B cell (primary cell): ENCODE measurements at places on chromosomes 5 and 9.

GRCh38 chr5:74206579-74207550 is 433.7 kb downstream of the ENC1 start:
- no peak for DNase-seq

DNA sequence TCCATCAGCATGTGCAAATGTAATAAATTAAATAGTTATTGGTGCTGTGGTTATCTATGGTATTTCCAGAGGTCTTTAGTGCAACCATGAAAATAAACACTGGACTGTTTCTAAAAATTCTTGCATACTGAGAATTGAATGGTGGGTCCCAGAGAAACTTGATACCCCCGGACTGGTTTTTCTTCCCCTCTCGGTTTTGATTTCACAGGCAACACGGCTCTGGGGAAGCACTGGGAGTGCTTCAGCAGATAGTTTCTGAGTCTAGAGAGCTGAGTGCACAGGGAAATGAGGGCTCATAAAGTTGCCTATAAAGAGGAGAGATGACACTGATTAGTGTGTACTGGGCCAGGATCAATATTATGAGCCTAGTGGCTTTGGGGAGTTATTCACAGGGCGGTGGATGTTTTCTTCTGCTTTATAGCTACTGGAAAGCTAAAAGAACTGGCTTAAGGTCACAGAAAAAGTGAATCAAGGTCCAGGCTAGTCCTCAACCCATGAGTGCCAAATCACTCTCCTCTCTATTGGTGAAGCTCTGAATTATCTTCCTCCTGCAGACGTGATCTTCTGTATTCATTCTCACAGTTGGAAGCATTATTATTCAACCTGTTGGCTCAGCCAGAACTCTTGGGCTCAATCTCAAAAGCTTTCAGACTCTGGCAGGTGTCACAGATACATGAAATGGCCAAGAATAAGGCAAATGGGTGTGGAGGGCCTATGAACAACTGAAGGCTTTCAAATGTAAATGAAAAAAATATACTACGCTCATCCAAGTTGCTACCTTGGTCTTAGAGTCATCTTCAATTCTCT is 170.2 kb upstream of the HMHB1 start:
- no peak for DNase-seq

- no peak for DNase-seq
Observed at GRCh38 chr5:173557123-173557903, 59.1 kb downstream of the BOD1 start.

- no peak for DNase-seq
Observed at GRCh38 chr5:6722015-6722414, 8.8 kb downstream of the TENT4A start.

- no peak for DNase-seq
Observed at GRCh38 chr9:91185193-91185886, 176.4 kb downstream of the AUH start.

GRCh38 chr5:59346982-59347381 is 546.5 kb downstream of the PDE4D start:
- no peak for DNase-seq

DNA sequence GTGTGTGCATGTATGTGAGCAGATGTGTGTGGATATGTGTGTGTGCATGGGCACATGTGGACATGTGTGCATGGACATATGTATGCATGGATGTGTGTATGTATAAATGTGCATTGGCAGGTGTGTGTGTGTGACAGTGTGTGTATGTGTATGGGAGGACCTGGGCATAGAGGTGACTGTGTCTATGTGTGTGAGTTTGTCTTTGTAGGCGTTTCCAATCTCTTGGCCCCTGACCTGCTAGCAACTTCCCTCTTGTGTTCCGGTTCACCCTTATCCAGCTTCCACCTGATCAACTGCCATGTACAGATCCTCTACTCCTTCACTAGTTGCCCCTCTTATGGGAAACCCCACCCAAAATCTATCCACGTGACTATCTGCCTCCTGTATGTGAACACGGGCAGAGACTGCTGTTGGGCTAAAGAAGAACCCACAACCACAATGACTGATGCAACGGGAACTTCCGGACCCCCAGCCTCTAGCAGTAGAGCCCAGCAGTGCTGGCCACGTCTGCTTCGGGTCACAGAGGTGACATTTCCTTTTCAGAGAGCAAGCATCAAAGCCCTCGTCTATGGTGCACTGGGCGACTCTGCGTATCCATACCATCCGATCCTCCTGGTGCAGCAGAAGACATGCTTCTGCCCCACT is 24.9 kb upstream of the GADD45G start:
- DNase-seq = no peak

DNA sequence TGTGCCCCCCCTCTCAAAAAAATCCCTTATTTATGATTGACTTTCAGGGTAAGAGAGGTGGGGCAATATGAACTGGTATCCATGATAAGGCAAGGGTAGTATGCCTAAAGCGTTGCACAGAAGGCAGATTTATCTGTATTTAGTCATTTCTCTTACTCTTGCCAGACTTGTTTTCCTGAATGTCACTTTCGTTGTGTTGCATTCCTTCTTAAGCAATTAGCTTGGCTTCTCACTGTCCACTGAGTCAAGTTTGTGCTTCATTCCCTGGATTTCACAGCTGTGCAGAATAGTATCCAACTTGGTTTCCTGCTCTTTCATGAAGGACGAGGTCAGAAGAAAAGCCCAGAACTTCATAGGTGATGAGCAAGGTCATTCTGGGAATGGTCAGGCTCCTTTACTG is 301.5 kb upstream of the ACTBL2 start:
- no peak for DNase-seq

- DNase-seq = no peak
Observed at GRCh38 chr9:29625292-29625731, 2052.0 kb upstream of the C9orf72 start.

GRCh38 chr5:105885266-105885665 is 1785.5 kb downstream of the EFNA5 start:
- DNase-seq = no peak

DNA sequence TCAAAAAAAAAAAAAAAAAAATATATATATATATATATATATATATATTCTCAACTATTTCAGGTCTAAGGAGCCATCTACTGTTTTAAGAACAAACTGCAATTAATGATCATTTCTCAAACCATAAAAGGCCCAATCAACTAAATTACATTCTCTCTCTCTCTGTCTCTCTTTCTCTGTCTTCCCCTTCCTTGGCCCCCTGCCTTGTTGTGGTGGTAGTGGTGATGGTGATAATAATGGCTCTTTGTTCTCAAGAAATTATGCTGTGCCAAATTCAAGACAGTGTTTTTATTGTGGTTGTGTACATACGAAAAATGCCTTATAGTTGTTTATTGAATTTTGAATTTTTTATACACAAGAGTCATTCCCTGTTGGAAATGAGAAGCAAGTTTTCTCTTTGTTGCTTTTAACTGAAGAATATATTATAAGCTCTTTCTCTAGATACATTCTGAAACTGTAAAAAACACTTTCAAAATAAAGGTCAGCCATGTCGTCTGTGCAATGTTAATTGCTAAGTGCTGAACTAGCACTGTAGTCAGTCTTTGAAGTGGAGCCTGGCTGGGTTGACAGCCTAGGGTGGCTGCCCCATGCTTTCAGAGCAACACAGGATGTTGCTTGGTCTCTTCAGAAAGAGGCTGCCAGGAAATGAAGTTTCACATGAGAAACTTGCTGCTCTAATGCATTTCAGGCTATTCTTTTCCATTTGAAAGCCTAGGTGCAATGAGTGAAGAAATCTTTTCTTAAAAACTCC is 96.0 kb downstream of the HINT1 start:
- DNase-seq = peak; percentile 20

DNA sequence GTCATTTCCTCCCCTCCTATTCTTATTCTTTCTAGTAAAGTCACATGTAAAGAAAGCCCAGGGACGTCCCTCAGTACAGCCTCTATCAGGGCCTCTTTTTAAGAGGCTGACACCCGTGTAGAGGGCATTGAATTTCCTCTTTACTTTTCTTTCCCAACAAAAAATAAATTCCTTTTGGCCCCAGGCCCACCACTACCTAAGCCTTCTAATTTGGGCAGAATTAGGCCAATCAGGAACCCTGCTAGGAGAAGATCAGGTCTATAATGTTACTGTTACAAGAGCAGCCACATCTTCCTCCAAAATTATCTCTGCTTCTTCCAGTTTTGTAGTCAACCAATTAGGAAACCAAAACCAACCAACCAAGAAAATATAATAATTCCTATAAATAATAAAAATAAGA is 189.6 kb upstream of the NREP start:
- no peak for DNase-seq

DNA sequence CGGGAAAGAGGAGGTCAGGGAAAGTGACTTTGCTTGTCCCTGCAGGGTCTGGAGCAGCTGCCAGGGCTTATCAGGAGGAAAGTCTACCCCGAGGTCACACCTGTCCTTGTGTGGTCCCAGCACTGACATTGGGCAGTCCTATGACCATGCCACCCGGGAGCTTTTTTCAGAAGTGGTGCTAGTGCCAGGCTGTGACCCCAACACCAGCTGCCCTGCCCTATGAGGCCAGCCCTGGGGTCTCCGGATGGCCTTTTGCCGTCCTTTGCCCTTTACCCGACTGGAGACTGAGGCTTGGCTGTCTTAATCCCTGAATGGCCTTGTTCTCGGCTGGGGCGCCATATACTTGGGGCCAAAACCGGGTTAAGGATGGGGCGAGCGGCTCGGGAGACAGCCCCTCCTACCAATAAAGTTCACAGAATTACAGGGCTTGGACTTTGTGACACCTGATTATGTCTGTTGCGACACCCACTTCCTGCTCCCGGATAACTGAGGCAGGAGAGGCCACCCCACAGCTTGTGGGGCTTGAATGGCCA is 22.2 kb upstream of the SLC9A3 start:
- no peak for DNase-seq

DNA sequence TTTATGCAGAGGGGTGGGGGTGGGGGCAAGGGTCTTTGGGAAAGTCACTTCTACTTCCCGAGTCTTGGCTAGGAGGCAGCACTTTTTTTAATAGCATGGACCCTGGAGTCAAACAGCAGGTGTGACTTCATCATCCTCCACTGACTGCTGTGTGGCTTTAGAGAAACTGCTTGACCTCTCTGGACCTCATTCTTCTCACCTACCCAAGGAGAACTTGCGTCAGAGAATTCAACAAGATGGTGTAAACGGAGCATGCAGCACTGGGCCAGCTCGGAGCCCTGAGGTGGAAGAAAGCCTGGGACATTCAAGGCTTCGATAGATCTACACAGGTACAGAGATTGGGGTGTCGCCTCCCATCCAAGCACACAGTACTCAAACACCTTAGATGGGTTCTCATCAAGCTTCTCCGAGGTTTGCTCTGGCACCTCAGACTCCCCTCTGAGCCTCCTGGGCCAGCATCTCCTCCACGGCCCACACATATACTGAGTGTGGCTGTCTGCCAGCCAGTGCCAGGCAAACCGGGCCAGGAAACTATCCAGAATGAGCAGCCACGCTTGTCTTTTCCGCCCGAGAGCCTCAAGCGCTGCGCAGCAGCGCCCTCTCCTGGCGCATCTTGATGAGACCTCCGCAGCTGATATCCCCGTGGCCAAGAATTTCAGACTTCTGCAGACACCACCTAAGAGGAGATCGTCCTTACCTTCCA is 4.6 kb upstream of the SLC25A48 start:
- DNase-seq = no peak

- DNase-seq = no peak
Observed at GRCh38 chr5:25027061-25027460, 382.3 kb upstream of the CDH10 start.

- peak; percentile 56 for DNase-seq
Observed at GRCh38 chr9:124006448-124007361, 4.9 kb upstream of the LHX2 start.

GRCh38 chr5:103375350-103375749 is 116.8 kb downstream of the MACIR start:
- no peak for DNase-seq

GRCh38 chr5:132737982-132738681 is 786 bp upstream of the KIF3A start:
- DNase-seq = no peak

GRCh38 chr9:126301985-126302603 is 24.5 kb upstream of the MVB12B start:
- DNase-seq = peak; percentile 66

GRCh38 chr9:32854271-32854670 is 70.9 kb downstream of the TMEM215 start:
- DNase-seq = no peak

DNA sequence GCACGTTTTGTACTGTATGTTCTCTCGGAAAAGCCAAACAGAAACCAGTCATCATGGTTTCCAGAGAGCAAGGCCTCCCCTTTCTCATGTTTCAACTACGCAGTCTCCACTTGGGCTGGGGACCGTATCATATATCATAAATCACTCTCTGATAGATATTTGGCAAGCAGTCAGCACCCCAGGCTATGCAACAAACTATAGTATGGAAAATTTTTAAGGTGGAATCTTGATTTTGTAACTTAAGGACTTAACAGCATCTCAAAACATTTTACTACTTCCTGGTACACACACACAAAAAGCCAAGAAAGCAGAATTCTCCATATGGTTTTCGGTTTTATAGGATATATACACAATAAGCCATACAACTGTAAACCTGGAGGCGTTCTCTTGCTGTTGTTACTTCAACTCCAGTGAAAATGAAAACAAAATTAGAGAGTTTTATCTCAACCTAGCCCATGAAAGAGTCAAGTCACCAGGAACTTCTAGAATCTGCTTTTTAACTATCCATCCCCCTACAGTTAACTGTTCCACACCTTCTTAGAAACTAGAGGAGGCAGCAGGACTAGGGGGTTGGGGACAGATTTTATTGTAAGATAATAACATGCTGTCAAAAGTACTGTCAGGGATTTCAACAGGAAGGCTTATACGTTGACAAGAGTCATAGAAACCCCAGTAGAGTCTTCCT is 283.4 kb downstream of the NFIB start:
- no peak for DNase-seq

DNA sequence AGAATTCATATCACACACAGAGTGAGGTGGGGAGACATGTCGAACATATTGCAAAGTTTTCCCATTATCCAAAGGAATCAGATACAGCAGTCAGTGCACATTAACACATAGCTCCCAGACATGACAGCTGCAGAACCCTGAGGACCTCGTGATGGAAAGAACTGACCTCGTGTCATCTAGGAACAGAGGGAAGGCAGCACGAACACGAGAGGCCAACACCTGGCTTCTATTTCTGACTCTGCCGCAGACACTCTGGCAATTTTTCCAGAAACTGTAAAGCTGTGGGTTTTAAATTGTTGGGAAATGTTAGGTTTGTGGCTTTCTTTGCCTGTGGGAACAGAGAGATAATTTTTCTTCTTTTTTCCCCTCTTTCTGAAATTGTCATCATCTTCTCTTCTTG is 315.0 kb upstream of the PIK3R1 start:
- no peak for DNase-seq

DNA sequence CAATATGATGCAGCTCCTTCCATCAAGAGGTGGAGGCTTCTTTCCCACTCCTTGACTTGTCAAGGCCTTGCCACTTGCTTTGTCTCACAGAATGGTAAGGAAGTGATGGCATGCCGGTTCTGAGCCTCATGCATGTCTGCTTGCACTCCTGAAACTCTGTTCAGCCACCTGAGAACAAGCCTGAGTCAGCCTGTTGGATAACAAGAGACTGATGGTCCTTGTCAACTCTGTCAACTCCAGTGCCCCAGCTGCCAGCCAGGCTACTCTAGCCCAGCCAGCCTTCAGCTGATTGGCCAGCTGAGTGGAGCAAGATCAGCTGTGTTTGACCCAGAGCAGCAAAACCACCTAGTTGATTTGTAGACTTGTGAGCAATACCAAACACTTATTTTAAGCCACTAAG is 4.4 kb upstream of the TENT4A start:
- no peak for DNase-seq

- no peak for DNase-seq
Observed at GRCh38 chr5:151707567-151707966, 20.9 kb upstream of the SPARC start.
